ENCODE measurements at places on chromosomes 3 and 15.
A peak's percentile ranks its signal among the peaks of the same experiment; 100 is the strongest.

DNA sequence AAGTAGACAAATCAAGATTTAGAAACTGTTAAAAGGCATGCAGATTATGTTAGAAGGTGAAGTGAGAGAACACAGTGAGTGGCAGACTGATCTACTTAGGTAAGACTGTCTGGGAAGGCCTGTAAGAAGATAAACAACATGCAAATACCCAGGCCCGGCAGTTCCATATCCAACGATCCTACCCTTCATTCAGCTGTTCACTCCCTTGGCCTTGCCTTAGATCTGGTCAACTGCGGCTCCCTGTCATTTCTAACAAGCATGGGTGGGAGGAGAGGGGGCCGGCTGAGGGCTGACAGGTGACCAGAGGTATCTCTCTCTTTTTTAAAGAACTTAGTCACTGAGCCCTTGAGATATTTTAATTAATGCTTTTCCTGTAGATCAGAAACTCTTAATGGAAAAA lies 84.7 kb upstream of the FAM3D start:
- no peak for DNase-seq

DNA sequence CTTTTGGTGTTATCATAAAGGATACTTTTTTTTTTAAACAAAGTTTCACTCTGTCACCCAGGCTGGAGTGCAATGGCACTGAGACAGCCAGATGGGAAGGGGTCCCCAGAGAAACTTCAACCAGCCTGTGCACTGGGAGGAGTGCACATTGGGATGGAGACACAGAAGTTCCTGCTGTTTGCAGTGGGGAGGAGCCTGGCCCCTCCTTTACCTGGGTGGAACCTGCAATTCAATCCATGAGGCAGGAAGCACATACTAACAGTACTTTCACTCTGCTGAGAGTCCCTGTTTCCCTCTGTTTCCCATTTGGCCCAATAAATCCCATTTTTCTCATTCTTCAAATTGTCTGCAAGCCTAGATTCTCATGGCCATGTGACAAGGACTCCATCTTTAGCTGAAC lies 42.3 kb upstream of the LHFPL4 start:
- DNase-seq: no peak

GRCh38 chr3:10391391-10391790 lies 70.5 kb upstream of the SEC13 start:
- no peak for DNase-seq

- DNase-seq: no peak
These were observed 611 bp upstream of the FANCI start for GRCh38 chr15:89243046-89243690.

DNA sequence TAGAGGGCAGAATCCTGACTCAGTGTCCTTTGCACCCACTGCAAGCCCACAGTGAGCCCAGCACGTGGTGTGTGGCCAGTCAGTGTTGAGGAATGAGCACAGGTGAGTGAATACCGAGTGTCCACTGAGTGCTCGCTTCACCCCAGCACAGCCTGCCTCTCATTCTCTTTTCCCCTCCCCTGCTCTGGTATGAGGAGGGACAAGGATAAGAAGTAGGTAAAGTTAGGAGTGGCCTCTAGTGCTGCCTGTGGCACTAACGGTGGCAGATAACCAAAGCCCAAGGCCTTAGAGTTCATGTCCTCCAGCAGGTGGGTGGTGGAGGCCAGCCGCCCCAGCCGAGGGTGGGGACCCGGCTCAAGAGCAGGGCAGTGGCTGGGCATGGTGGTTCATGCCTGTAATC lies 38.0 kb downstream of the PRKCD start:
- DNase-seq: no peak

DNA sequence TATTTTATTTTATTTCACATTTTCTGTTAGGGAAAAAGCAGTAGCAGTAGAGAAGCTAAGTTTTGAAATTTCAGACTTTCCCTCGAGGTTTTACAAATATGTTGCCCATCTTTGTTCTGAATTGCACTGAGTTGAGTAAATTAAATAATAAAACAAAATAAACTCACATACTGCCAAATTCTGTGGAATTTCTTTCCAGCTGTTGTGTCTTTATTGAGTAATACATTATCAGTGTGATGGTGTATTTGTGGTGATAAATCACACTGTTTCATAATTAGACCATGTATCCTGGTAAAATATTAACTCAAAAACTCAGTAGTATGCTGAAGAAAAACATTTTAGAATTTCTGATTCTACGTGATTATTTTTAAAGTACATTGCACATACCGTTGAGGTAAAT lies 592.1 kb downstream of the SI start:
- no peak for DNase-seq

- no peak for DNase-seq
These were observed 38.3 kb downstream of the PIK3CA start for GRCh38 chr3:179186426-179186825.

GRCh38 chr15:70327856-70328678 lies 230.3 kb upstream of the TLE3 start:
- DNase-seq: peak; percentile 76

- DNase-seq: no peak
These were observed 17.2 kb upstream of the USP3 start for GRCh38 chr15:63487076-63487757.

DNA sequence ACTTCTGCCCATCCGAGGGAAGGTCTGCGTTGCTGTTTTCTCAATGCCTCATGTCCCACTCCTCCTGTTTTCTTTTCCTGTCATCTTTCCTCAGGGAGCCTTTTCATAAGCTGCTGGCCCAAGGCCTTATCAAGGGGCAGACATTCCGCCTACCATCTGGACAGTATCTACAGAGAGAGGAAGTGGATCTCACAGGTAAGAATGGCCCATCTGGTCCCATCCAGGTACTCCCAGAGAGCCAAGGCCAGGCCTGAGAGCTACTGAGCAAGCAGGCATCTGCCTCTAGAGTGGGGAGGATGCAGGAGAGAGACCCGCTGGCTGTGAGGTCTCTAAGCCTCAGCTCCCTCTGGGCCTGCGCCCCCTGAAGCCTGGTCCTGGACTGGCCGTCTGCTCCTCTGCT lies 81.5 kb upstream of the LIMD1 start:
- DNase-seq: no peak

- no peak for DNase-seq
These were observed 1010.1 kb downstream of the ROBO1 start for GRCh38 chr3:78757731-78758130.

DNA sequence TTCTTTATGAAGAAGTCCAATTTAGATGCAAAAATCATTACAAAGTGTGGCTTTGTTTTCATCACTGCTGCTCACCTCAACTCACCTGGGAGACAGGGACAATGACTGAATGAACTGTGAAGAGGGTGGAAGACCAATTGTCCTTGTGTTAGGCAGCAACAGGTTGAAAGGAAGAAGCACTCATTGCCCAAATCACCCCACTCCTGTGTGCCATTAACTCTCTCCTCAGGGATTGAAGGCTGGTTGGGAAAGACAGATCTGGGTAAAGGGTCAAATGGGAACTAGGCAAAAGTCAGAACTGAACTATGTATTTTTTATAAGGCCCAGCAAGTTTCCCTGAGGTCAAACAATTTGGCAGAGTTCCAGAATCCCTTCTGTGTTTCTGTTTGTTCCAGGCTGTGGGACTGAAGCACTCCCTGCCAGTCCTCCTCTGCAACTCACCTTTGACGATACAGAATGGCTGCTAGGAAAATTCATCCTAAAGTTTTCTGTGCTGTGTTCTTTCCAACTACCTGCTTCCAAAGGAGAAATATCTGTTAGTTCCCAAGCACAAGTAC lies 68.6 kb upstream of the CCDC39 start:
- DNase-seq: no peak

DNA sequence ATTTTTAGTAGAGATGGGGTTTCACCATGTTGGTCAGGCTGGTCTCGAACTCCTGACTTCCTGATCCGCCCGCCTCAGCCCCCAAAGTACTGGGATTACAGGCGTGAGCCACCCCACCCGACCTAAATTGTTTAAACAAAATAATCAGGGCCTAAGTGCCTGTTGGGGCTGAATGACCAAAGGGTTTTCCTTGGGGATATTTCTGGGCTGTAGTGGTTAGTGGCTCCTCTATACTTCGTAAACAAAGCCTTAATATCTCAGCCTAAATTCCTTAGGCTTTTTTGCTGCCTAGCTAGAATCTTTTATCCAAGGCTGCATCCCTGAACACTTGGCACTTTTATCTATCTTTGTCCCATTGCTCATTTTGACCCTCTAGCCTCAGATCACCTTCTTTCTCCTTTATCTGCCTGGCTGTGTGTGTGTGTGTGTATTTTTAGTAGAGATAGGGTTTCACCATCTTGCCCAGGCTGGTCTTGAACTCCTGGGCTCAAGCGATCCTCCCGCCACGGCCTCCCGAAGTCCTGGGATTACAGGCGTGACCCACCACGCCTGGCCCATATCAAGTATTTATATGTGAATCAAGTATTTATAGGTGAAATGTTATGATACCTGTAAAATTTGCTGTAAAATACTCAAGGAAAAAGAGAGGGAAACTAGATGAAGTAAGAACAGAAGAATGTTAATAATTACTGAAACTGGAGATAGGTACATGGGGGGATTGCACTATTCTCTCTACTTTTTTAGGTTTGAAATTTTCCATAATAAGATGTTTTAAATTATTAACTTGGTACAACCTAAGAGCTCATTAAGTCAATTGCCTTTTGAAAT lies 1.8 kb downstream of the NUSAP1 start:
- DNase-seq: no peak

DNA sequence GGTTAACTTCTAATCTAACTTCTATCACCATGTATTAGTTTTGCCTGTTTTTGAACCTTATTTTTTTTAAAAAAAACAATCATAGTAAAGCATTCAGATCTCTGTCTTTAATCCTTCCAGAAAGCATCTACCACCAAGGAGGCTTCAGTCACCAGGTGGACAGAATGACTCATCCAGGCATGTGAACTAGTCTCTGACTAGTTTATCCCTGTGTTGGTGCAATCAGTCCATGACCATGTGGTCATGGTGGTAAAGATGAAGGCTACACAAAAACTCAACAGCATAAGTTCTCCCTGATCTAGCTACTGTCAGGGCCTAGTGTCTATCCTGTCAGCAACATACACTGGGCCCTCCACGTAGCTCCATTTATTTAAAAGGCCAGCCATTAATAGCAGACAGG lies 750.6 kb downstream of the AGBL1 start:
- no peak for DNase-seq

DNA sequence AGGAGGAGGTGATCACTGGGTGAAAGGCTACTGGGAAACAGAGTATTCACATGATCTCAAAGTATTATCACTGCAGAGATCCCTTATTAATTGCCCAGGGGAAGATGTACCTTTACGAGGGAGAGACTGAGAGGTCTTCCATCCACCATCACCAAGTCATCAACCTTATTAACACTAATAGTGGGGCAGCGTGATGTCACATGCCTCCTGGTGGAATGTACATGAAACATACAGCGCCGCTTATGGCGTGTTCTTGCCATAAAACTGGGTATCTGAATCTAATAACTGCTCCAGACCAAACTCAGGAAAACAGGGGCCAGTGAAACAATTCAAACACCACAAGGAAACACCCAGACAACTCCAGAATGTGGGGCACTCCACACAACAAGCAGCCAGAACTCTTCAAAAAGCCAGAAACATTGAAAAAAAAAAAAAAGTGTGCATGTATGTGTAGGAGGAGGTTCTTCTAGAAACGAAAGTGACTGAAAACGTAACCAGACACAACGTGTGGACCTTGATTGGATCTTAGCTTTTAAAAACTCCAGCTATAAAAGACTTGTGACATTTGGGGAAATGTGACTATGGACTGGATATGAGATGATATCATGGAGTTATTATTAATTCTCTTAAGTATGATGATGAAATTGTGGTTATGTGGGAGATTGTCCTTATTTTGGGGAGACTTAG lies 4.6 kb downstream of the STIMATE start:
- no peak for DNase-seq

DNA sequence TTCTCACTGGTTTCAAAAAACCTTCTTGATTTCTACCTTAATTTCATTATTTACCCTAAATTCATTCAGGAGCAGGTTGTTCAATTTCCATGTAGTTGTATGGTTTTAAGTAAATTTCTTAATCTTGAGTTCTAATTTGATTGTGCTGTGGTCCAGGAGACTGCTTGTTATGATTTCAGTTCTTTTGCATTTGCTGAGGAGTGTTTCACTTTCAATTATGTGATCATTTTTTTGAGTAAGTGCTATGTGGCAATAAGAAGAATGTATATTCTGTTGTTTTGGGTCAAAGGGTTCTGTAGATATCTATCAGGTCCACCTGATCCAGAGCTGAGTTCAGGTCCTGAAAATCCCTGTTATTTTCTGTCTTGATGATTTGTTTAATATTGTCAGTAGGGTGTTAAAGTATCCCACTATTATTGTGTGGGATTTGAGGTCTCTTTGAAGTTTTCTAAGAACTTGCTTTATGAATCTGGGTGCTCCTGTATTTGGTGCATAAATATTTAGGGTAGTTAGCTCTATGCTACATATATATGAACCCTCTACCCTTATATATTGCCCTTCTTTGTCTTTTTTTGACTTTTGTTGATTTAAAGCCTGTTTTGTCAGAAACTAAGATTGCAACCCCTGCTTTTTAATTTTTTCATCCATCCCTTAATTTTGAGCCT lies 158.4 kb upstream of the TPRG1 start:
- DNase-seq: no peak

DNA sequence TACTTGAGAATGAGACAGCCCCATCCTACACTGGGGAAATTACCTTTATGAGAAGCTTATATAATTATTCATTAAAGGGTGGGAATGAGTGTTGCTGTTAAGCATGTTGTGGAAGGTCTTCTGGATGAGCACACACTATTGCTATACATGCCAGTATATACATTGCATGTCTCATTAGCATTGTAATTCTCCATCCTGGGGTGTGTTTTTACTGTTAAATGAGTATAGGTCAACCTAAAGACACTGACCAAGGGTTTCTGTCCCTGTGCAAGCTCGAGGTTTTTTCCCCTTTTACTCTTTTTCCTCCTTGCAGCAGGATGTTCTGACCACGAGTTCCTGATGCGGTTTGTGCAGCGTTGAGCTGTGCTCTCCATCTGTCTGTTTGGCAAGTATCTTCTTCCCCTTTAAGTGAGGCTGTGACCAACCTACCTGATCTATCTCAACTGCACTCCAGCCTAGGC lies 7.2 kb upstream of the IVD start:
- DNase-seq: no peak

- no peak for DNase-seq
These were observed 307.7 kb downstream of the IL5RA start for GRCh38 chr3:2802429-2802828.

GRCh38 chr15:72372361-72372760 lies 3.5 kb downstream of the HEXA start:
- no peak for DNase-seq

GRCh38 chr3:161081633-161082032 lies 23.5 kb downstream of the B3GALNT1 start:
- DNase-seq: no peak

- DNase-seq: no peak
These were observed 179.4 kb upstream of the ADAMTS9 start for GRCh38 chr3:64867224-64867623.

DNA sequence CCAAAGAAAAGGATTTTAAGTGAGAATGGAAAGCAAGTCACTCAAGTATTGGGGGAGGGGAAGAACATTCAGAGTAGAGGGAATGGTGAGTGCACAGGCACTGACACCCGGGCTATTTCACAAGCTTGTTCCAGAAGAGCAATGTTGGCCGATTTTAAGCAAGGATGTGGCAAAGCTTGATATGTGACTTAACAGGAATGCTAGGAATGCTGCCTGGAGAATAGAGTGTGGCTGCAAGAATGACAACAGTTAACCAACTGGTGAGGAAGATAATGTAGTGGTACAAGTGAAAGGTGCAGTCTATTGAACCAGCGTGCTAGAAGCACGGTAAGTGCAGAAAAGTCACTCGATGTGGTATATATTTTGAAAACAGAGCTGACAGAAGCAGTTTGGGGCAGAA lies 6.2 kb upstream of the CCDC80 start:
- DNase-seq: peak; percentile 86
